ENCODE measurements at places on chromosomes 12 and 14. TPM values are rescaled to one million over a fixed set of nuclear protein-coding genes. Genes with fewer than 3 reads are reported as not detected.

IRAK3 gene
- 0.30 TPM for total RNA-seq

PPP1R12A gene
- total RNA-seq = 94.3 TPM

CLEC1A gene
- total RNA-seq = not detected

NID2 gene
- 0.82 TPM for total RNA-seq

MORN3 gene
- total RNA-seq = 3.3 TPM

PPP1R36 gene
- total RNA-seq = not detected

PLBD1 gene
- total RNA-seq = not detected

LRIG3 gene
- total RNA-seq = not detected

AQP6 gene
- not detected for total RNA-seq

KCNC2 gene
- not detected for total RNA-seq

PRH2 gene
- total RNA-seq = not detected

DDX47 gene
- 54.0 TPM for total RNA-seq

OR4E2 gene
- not detected for total RNA-seq

RAD9B gene
- 0.91 TPM for total RNA-seq

ASPG gene
- not detected for total RNA-seq

KRT83 gene
- total RNA-seq = not detected

SP1 gene
- total RNA-seq = 78.4 TPM

SLC17A8 gene
- total RNA-seq = not detected

FAM181A gene
- not detected for total RNA-seq

COX8C gene
- total RNA-seq = not detected

KRT79 gene
- not detected for total RNA-seq

NKX2-1 gene
- total RNA-seq = not detected

PITPNM2 gene
- 31.1 TPM for total RNA-seq

KRT85 gene
- not detected for total RNA-seq
